OCI-M1 (cell line): ENCODE measurements at places on chromosomes 5 and 9.

- DNase-seq, result no peak
These were observed 118.4 kb downstream of the GDNF start for GRCh38 chr5:37721447-37721871.

DNA sequence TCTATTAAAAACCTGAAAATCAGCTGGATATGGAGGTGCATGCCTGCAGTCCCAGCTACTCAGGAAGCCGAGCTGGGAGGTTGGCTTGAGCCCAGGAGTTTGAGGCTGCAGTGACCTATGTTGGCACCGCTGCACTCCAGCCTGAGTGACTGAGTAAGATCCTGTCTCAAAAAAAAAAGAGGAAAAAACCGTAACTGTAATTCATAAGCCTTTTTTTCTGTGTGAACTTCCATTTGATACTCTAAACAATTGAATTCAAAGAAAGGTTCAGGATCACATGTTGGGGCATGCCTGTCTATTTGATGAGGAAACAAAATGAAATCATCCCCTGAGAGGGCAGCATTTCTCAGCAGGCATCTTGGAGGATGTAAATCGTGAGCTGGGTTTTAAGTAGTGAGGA, 38.8 kb downstream of the ITGA2 start:
- DNase-seq, result no peak

- DNase-seq, result no peak
These were observed 31.9 kb upstream of the FTMT start for GRCh38 chr5:121819682-121820261.

DNA sequence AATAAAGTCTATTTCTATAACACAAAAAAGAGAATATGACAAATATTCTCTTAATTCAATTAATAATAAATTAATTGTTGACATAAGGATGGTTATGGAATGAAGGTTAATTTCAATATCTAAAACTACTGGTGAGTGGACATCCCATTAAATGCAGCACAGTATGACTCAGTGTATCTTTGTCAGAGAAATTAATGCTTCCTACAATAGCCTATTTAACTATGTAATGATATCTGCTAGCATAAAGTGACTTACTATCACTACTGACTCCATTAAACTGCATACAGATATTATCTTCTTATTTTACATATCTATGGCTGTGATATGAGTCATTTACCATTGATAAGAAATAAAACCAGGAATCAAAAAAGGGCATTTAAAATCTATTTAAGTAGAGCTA, 298.7 kb downstream of the CDH12 start:
- no peak for DNase-seq

- DNase-seq, result no peak
These were observed 39.0 kb upstream of the FAT2 start for GRCh38 chr5:151630088-151630487.

DNA sequence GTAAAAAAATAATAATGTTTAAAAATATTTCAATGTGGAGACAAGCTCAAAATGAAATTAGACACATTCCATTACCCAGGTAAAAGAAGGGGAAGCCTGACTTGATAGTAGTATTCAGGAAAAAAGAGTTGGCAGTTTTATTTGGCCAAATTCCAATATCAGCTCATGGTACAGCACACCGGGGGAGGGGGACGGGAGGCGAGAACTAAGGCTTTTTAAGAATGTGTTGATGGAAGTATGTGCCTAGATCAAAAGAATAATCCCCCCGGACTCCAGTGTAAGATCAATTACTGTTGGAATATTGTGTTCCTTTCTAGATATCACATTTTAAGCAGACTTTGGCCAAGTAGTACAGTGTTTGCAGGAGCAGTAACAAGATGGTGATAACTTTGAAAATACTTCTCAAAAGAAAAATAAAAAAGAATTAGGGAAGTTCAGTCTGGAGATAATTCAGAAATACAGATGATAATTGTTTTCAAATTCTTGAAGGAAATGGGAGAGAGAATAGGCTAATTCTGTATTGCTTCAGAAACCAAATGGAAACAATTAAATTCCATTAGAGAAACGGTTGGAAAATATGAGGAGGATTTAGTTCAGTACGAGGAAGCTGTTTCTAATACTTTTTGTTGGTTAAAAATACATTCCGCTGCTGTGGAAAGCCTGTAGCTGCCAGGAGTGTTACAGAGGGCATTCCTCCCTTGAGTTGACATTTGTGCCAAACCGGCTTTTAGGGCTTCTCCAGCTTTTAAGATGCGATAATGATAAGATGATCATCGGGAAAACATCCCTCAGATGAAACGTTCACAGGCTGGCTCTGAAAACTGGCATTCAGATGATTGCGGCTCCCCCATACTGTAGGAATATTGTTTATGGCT, 98.1 kb upstream of the ERBIN start:
- no peak for DNase-seq

GRCh38 chr9:112175796-112176315, 759 bp upstream of the SUSD1 start:
- no peak for DNase-seq

GRCh38 chr9:137757613-137758029, 120.0 kb upstream of the CACNA1B start:
- DNase-seq, result no peak

DNA sequence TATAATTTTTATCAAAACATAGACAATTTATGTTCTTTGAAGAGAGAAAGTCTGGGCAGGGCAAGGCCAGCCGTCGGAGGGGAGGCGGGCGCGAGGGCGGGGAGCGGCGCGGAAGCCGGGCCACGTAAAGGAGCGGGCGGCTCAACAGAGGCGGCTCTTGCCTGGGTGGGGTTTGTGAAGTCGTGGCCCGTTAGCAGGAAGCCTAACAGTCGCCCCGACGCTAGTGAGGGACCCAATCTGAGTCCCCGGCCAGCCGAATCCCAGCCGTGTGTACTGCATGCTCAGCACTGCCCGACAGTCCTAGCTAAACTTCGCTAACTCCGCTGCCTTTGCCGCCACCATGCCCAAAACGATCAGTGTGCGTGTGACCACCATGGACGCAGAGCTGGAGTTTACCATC, 1129.2 kb downstream of the CDH9 start:
- DNase-seq, result no peak

- DNase-seq, result peak; percentile 3
These were observed at the start of gene IFNW1 for GRCh38 chr9:21141427-21141882. Gene IFNW1 (minus strand): TSS chr9:21141832. CDS start chr9:21141570, 262 bp downstream.

DNA sequence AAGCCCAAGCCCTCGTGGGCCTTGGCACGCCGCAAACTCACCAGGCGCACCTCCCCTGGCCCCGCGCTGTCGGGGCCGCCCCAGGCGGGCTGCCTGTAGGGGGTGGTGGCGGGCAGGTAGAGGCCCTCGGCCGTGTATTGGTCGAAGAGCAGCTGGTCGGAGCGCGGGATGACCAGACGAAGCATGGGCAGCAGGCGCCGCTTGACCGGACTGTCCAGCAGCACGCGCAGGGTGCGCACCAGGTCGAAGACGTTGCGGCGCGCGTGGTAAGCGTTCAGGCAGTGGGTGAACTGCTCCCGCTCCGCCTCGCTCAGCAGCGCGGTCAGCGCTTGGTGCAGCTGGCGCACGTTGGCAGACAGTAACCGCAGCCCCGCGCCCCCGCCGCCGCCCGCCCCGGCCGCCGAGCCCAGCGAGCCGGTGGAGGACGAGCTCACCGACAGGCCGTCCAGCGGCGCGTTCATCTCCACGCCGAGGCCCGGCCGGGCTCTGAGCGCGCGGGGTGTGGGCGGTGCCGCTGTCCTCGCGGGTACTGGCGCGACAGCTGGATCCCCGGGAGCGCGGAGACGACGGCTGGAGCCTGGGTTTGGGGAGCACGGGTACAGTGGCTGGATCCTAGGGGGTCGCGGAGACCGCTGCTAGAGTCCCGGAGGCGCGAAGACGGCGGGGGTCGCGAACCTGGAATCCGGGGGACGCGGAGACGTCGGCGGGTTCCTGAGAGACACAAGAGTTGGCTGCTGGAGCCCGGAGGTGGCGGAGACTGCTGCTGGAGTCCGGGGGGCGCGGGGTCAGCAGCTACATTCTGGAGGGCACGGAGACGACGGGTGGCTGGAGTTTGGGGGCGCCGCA, 709 bp downstream of the WHRN start:
- DNase-seq, result no peak

DNA sequence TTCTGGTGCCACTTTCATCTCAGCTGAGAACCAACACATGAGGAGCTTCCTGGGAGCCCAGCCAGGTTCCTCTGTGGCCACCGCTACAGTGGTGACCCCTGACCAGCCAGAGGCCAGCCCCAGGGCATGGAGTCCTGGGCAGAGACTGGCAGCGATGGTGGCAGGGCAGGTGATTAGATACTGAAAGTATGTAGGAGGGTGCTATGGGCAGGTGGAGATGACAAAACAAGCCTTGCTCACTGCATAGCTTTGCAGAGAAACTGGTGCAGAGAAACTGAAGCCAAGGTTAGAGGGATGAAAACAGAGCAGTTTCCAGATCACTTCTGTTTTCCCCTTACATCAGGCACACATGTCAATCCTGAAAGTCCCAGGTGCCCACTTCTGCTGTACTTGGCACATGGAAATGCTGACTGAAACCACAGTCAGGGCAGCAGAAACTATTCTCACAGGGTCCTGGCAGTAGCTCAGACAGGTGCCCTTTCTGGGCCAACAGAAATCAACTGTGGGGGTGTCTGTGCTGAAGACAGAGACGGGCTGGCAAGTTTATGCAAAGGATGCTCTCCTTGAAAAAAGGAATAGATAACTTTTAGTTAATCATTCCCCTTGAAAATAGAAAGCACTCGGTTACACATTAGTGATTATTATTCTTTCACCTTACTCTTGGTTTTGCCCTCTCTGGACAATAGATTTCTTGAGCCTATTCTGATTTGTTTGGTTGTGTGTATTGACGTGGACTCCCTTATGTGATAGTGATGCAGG, 90.3 kb downstream of the ANKRD55 start:
- no peak for DNase-seq

DNA sequence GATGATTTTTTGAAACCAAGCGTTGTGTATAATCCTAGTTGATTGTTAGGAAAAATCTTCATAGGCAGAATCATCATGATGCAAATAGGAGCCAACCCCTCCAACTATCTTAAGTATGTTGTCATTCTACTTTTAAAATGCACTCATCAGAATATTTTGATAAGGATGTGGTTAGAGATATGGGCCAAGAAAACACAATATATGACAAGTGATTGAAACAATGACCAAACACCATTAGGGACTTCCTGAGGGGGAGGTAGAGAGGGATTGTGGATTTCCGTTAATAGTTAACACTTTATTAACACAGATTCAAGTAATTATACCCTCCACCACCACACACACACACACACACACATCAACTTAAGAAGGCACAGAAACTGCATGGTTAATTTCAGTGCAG, 143.3 kb downstream of the ARSB start:
- DNase-seq, result no peak

DNA sequence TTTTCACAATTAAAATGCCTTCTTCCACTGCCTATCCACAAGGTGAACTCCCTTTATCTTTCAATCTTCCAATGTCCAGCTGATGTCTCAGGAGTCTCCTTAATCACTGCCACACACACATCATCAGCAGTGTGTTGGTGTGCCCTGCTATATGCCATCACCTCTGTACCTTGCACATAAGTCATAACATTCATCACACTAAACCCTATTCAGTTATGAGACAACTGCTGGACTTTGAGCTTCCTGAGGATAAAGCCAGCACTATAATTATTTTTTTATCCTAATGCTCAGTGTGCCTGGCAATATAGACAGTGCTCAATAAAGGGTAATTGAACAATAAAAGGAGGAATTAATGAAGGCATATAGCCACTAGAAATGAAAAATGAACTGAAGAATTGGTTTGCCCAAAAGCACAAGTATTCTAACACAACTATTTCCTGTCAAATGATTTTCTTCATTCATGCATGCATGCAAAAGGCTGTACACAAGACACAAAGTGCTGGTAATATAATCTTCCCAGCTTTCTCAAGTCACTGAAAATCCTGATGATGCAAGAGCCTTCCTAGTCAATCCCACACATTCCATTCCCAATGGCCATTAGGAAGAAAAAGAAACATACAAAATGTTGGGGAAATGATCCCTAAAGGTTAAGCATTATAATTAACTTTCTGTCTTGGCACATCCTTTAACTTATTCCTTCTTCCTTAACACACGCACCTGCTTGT, 32.4 kb downstream of the LPAR1 start:
- no peak for DNase-seq

- DNase-seq, result no peak
These were observed 247.8 kb downstream of the IZUMO3 start for GRCh38 chr9:24297931-24298330.

GRCh38 chr5:96232602-96233001, 200.4 kb downstream of the PCSK1 start:
- DNase-seq, result no peak

- DNase-seq, result peak; percentile 83
These were observed 220.4 kb downstream of the ARRDC3 start for GRCh38 chr5:91162534-91163381.

DNA sequence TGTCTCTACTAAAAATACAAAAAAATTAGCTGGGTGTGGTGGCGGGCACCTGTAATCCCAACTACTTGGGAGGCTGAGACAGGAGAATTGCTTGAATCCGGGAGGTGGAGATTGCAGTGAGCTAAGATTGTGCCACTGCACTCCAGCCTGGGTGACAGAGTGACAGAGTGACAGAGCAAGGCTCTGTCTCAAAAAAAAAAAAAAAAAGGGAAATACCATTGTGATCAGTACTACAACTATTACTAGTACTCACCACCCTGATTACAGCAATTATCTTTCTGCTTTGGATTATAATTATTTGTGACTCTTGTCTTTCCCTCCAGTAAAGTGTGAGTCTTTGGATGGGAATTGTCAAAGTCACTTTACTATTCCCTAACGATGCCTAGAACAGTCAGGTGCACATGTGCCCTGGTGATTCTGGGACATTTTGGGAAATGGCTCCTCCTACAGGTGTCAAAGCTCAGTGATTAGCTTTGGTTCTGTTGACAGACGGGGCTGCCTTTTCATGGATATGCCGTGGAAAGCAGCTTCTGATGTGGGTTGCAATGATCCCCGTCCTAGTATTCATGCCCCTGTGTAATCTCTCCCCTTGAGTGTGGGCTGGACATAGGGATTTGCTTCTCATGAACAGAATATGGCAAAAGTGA, 31.8 kb upstream of the FRRS1L start:
- peak; percentile 30 for DNase-seq
